AG09309 (cell line): ENCODE measurements at places on chromosomes 5 and 9.
A peak's percentile ranks its signal among the peaks of the same experiment; 100 is the strongest.

GRCh38 chr9:120379611-120380010 lies 200.4 kb downstream of the CDK5RAP2 start:
- DNase-seq, result no peak

GRCh38 chr9:124442379-124442778 lies 7.9 kb upstream of the ADGRD2 start:
- no peak for DNase-seq

- DNase-seq, result no peak
These were observed 43.0 kb downstream of the ITGA2 start for GRCh38 chr5:53032188-53032587.

DNA sequence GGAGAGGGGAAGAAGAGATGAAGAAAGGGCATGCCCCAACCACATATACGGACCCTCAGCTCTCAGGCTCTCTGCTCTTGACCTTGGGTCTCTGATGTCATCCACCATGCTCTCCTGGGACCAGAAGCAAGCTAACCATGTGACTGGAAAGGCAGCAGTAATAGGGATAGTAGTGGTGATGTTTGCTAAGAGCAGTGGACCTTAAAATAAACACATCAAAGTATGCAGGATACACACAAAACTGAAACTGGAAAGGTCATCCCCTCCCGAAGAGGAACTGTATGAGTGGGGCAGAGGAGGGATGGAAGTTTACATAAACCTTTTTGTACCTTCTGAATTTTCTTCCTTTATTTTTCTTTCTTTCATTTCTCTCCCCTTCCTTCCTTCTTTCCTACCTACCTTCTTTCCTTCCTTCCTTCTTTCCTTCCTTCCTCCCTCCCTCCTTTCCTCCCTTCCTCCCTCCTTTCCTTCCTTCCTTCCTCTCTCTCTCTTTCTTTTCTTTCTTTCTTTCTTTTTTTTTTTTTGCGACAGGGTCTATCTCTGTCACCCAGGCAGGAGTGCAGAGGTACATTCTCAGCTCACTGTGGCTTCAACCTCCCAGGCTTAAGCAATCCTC lies 8.1 kb upstream of the PTPN3 start:
- DNase-seq, result no peak

GRCh38 chr9:137302449-137303150 lies 529 bp upstream of the NRARP start:
- DNase-seq, result no peak

GRCh38 chr5:143966280-143966679 lies 154.3 kb downstream of the HMHB1 start:
- no peak for DNase-seq

DNA sequence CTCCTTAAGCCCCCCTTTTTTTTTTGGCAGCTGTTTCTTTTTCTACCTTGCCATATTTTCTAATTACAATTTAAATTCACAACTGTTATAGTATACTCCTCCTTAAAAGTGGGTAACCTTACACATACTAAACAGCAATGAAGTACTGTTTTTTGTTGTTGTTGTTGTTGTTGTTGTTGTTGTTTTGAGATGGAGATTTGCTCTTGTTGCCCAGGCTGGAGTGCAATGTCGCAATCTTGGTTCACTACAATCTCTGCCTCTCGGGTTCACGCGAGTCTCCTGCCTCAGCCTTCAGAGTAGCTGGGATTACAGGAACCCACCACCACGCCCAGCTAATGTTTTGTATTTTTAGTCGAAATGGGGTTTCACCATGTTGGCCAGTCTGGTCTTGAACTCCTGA lies 669.1 kb upstream of the CDH6 start:
- no peak for DNase-seq

GRCh38 chr5:107704681-107705401 lies 34.1 kb upstream of the EFNA5 start:
- DNase-seq, result no peak

DNA sequence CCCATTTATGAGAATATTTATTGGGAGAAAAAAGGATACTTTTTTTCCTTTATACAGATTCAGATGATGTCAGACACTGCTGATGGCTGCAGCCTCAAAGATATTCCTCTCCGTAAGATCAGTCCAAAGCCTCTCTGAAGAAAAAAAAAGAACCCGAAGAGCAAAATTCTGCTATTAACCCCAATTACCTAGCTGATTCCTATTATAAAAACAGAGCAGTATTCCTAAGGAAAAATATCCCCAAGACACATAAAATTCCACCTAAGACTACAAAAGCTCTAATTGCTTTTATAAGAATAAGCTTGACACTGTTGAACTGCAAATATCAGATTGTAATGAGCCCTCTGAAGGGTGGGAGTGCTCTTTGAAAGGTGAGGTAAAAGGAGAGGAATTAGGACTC lies 138.7 kb downstream of the CDH6 start:
- DNase-seq, result no peak

DNA sequence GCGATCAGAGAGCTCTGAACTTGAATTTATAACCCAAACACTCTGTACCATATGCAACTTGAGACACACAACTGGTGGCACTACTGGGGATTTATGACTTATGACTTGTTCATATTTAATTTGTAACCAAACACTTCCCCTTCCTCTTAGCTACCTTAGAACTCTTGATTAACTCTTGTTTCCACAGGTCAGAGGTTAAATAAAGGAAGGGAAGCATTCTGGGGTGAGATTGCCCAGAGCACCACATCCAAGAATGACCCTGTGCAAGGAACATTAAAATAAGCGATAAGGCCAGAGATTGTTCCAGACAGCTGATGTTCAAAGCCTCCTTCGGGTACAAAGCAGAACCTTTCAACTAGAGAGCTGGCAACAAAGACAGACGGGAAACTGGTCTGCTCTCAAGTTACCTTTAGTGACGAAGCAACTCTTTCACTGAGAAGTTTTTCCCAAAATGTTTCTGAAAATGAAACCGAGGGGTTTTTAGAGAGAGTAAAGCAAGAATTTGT lies 242.6 kb downstream of the DENND1A start:
- no peak for DNase-seq

- no peak for DNase-seq
These were observed 644 bp downstream of the TSC1 start for GRCh38 chr9:132943651-132944293.

- DNase-seq, result no peak
These were observed 2.4 kb upstream of the VAV2 start for GRCh38 chr9:133994353-133995011.

- no peak for DNase-seq
These were observed 2.9 kb downstream of the STXBP1 start for GRCh38 chr9:127614961-127615360.

- no peak for DNase-seq
These were observed 24.8 kb downstream of the CSF1R start for GRCh38 chr5:150061538-150061995.

- DNase-seq, result no peak
These were observed 2.9 kb downstream of the EDIL3 start for GRCh38 chr5:84381502-84382362.

- DNase-seq, result no peak
These were observed 48.3 kb downstream of the ATPSCKMT start for GRCh38 chr5:10201223-10201868.

- no peak for DNase-seq
These were observed 7.6 kb downstream of the CD180 start for GRCh38 chr5:67189079-67189354.

DNA sequence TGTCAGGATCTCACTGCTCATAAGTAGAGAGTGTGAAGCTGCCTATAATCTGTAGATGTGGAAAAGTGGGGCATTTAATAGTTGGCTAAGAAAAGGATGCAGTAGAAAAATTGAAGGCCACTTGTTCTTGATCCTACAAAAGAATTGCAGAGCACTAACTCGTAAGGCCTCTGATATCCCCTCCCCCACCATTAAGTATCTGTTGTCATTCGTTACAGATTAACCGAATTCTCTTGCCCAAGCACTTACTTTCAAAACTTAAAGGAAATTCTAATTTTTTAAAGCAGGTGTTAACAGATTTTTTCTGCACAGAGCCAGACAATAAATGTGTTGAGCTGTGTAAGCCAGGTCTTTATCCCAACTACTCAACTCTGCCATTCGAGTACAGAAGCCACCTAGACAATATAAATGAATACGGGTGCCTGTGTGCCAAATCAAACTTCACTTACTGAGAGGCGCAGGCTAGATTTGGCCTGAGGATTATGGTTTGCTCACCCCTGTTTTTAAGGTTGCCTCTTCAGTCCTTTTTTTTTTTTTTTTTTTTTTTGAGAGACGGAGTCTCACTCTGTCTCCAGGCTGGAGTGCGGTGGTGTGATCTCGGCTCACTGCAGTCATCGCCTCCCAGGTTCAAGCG lies 234.8 kb downstream of the RFK start:
- DNase-seq, result no peak

- DNase-seq, result no peak
These were observed 66.1 kb downstream of the CACNA1B start for GRCh38 chr9:137943655-137944054.

- no peak for DNase-seq
These were observed 140.7 kb upstream of the SLC44A1 start for GRCh38 chr9:105103776-105104175.

GRCh38 chr9:31492229-31492628 lies 892.2 kb upstream of the ACO1 start:
- no peak for DNase-seq

- DNase-seq, result no peak
These were observed 56.6 kb downstream of the RASEF start for GRCh38 chr9:83006378-83006777.

- no peak for DNase-seq
These were observed 365.3 kb downstream of the MTRR start for GRCh38 chr5:8234179-8234770.

GRCh38 chr5:116604805-116605204 lies 30.2 kb upstream of the SEMA6A start:
- DNase-seq, result no peak

- no peak for DNase-seq
These were observed 34.6 kb downstream of the ZSWIM6 start for GRCh38 chr5:61366497-61367240.

DNA sequence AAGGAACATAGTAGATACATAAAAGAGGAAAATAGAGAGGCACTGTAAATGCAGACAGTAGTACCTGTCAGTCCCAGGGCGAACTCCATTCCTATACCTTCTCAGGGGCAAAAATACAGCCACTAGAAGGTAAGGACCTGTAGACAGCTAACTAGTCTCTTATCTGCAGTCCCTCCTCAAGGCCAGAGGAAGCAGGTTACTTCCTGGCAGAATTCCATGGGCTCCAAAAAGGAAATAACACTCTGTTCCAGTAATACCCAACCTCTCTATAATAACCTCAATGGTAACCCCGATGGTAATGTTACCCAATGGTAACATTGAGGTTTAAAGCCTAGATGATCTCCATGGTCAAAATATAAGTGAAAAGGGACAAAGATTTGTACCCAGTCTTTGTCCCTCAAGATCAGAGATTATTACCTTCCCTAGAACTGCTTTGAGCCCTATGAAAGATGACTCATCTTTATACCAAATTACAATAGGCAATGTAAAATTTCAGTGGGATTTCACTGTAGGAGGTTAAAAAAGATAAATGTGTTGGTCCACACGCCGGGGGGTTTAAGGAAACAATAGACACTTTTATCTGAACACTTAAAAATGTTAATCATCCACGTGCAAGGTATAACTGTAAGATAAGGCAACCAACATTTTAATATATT lies 113.0 kb downstream of the DENND1A start:
- DNase-seq, result no peak

DNA sequence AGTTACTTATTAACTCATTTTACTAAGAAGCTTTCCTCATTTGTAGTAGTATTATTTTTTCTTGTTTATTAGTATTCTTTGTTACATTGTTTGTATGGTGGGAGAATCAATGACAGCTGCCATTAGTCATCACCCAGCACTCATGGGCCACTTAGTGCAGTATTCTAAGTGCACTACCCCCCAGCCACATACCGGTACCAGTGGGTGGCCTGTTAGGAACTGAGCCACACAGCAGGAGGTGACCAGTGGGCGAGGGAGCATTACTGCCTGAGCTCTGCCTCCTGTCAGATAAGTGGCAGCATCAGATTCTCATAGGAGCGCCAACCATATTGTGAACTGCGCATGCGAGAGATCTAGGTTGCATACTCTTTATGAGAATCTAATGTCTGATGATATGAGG lies 24.2 kb upstream of the CAMLG start:
- DNase-seq, result no peak

DNA sequence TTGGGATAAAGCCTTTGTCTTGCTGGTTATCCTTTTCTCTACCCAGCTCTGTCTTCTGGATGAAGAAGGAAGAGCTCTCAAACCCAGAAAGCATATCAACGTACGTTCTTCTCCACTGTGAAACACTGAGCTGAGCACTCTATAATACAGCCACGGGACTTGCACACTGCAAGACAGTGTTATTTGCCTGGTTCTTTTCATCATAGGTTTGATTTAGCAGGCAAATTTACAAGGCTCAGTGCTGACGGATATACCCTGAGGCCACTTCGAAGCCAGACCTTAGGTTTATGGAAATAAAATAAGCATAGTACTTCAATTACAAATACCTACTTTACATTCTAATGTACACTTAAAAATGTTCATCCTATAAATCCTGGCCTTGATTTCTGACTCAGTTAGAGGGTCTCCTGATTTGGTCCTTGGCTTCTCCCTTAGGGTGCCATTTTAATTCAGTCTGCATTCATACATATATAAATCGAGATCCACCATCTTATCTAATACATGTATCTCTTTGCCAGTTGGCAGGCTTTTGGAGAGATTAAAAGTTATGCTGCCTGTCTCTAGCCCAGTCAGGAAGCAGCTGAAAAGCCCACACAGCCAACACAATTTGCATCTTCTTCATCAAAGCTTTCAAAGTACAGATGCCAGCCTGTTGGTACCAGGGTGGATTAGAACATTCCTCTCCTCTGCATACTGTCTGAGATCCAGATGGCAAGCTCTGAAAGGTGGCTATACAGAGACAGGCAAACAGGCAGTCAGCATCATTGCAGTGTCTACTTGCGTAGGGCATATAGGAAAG lies 194.4 kb downstream of the DEPDC1B start:
- no peak for DNase-seq

DNA sequence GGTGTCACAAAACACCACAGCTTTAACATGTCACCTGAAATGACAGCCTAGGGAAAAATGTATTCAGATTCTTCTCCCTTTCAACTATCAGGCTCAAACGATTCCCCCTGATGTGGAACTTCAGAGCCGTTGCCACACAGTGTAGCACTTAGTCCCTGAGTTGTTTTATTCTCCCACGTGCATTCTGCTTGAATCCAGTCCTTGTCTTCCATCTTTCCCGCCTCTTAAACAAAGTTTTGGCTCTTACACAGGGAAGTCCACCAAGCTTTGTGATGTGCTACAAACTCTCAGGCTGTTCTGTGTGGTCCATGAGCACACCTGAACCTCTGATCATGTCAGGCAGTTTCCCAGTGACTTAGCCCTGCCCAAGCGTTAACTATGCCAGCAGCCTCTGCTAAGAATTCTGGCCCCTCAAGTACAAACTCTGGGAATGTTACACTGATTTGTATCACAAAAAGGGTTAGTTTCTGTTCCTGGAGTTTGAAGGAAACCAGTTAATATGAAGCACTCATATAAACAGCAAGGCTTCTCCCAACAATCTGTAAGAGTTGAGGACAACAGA lies 45.8 kb upstream of the RNF38 start:
- DNase-seq, result no peak

- DNase-seq, result peak; percentile 83
These were observed 60.1 kb downstream of the FAM174A start for GRCh38 chr5:100595152-100595811.

- DNase-seq, result no peak
These were observed 532.2 kb downstream of the NR2F1-AS1 start for GRCh38 chr5:93048858-93049257.
